ENCODE measurements at places on chromosomes 2 and 18. TPM values are rescaled to one million over a fixed set of nuclear protein-coding genes. Genes with fewer than 3 reads are reported as not detected.

PROM2 gene
- 0.07 TPM for total RNA-seq

GRCh38 chr2:236972491-236973342, 113.0 kb upstream of the COPS8 start:
- DNase-seq: no peak

DNA sequence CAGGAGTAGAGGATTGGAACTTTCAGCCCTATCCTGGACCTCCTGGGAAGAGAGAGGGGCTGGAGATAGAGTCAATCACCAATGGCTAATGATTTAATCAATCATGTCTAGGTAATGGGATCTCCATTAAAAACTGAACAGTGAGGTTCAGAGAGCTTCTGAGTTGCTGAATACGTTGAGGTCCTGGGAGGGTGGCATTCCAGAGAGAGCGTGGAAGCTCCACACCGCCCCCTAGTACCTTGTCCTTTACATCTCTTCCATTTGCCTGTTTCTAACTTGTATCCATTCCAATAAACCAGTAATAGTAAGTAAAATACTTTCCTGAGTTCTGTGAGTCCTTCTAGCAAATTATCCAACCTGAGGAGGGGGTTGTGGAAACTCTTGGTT, 101.7 kb downstream of the B3GNT2 start:
- no peak for DNase-seq

DNA sequence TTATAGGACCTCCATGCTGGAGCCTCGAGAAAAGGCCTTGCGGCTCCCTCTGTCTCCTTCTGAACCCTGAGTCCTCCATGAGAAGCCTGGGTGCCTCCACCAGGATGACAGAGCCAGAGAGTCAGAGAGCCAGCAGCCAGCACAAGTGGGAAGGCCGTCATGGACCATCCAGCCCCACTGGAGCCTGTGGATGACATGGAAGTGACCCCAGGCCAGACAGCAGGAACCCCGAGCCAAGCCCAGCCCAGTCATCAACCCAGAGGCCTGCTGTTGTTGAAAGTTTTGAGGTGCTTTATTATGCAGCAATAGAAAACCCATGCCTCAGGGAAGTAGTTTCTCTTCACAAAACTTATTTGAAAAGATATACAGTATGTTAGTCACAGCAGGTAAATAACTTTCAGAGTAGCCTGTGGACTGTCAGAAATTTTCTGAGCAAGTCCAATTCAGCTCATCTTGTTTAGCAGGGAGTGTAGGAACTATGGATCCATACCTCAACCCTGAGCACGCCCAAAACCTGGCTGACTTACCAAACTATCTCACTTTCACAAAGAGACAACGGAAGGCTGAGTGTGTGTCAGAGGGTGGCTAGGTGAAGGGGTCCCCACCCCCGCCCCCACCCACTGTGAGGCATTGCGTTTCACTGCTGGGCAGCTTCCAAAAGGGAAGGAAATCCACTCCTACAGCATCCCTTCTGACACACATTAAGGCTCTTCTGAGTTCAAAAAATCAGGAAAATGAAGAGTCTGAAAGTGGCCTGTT, 79.9 kb upstream of the NDUFV2 start:
- DNase-seq: no peak

CACNB4 gene
- total RNA-seq: 0.13 TPM

DNA sequence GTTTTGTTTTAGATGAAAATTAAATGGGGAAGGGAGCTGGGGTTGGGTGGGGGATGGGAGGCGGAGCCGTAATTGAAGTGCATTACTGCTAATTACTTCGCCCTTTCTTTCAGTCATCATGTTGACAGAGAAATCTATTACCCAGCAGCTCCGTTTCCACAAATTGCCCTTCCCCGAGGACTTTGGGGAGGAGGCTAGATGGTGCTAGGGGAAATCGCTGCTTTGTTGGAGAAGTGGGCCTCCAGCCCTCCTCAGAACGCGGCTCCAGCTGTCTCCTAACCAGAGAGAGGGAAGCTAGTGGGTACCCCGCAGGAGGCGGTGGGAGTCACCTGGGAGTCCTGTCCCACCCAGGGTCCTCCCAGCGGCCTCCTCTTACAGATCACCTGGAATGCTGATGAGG, 130.9 kb upstream of the MYCN start:
- no peak for DNase-seq

DNA sequence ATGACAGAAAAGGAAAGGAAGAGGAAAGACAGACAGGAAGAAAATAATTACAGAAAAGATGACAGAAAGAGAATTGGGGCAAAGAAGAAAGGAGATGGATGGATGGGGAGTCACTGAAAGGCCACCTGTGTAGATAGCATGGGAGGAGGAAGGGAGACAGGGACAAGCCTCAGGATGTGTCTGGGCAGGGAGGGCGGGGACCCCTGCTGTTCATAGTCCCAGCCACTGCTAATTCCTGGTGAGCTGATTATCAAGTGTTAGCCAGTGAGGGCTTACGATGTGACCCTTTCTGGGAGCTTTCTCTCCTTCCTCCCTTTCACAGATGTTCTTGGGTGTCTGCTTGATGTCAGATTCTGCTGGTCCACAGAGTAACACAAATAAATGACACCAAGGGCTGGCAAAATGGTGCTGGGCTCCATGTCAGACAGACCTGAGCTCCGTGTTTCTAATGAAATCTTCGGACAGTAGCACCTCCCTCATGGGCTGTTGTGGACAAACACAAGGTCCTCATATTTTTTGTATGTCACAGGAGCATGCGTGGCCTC, 13.6 kb downstream of the FHOD3 start:
- DNase-seq: no peak

DNA sequence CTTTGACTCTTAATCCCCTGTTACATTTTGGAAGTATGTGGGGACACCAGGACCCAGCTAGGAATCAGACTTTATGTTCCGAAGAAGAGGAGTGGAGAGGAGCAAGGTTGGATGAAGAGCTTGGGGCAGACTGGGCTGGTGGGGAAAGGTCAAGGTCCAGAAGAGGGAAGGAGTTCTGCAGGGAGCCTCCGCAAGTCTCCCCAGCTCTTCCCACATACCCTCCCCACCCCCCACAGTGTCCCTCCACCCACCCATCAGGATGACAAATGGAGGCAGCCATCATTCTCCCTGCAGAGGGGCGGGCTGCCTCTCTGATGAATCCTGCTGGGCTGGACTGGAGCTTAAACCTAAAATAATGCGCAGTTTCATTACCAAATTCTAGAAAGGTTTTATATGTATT, 77.2 kb downstream of the ACKR3 start:
- DNase-seq: no peak

DNA sequence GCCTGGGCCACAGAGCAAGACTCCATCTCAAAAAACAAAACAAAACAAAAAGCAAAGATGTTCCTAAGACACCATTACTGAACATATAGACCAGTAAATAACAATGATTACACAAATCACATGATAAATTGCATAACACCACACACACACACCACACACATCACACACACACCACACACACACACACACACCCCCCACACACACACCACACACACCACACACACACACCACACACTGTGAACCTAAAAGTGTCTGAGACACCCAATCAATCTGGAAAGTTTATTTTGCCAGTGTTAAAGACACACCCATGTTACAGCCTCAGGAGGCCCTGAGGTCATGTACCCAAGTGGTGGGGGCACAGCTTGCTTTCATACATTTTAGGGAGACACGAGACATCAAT, 62.6 kb upstream of the ASAP2 start:
- DNase-seq: no peak

FAHD2A gene
- 34.0 TPM for total RNA-seq

GRCh38 chr2:49286045-49286444, 131.7 kb upstream of the FSHR start:
- no peak for DNase-seq

GRCh38 chr2:20439193-20439475, 7.7 kb upstream of the RHOB start:
- no peak for DNase-seq

All from pulmonary artery endothelial cell (primary cell).